ENCODE measurements at places on chromosomes 3 and 15.

GRCh38 chr3:159473206-159473605 lies 515.4 kb upstream of the IL12A start:
- DNase-seq = no peak

- DNase-seq = no peak
These were observed 302.5 kb downstream of the ZNF621 start for GRCh38 chr3:40827226-40827625.

- no peak for DNase-seq
These were observed 8.5 kb downstream of the CDCP1 start for GRCh38 chr3:45137656-45138181.

DNA sequence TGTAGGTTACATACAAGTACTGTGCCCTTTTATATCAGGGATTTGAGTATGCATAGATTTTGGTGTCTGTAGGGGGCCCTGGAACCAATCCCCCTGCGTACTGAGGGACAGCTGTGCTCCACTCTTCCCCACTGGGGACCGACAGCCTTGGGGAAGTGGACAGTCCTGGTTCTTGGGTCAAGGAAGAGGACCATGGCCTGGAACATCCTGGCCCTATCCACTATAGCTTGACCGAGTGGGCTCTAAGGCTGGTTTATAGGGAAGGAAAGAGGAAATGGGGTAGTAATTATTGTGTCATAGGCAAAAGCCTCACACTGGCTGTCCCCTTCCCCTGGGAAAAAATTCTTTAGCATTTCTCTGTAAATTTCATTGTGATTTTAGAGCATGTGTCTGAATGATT lies 49.5 kb downstream of the CRTC3 start:
- no peak for DNase-seq

DNA sequence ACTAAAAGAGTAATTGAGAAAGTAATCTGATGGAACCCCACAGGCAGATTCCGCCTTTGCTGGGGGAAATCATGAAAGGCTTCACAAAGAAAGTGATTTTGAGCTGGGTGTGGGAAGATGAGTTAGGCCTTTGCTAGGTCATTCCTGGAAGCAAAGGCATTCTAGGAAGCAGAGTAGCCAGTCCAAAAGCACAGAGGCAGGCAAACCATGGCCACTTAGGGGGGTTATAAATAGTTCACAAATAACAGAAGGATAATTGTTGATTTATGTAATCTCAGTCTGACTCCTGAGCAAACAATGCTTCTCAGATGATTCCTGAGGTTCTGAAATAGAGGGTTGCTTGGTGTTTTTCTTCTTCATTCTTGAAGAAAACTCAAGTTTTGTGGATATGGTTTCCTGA lies 576.3 kb downstream of the NTRK3 start:
- no peak for DNase-seq

DNA sequence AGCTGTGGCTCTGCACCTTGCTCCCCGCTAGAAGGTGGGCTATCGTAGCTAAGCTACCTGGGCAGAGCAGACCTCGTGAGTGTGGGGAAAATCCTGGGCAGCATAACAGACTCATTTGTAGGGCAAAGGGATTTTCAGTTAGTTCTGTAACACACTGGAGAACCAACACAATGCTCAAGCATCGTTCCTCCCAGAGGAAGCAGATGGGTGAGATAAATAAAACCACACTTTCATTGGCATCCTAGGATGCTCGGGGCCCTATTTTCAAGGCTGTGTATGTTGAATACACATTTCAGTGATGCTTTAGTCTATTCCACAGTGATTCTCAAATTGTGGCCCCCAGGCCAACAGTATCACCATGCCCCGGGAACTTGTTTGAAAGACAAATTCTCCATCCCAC lies 20.0 kb downstream of the LIPC start:
- no peak for DNase-seq

- no peak for DNase-seq
These were observed 9.7 kb upstream of the ARID3B start for GRCh38 chr15:74531144-74531811.

DNA sequence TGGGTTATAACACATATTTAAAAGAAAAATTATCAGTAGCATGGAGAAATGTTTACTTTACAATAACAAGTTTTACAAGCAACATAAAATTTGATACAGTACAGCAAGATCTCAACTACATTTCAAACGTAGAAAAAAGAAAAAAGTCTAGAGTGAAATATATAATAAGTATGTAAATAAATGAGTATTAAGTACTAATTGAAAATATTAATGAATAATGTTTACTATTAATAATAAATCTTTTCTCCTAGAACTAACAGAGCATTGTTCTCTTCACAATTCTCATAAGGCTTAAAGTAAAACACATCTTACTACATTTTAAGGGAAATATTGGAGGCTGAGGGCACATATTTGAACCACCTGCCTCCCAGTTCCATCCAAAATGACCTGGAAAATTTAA lies 72.1 kb downstream of the TMEM212 start:
- no peak for DNase-seq

GRCh38 chr15:96274698-96275097 lies 55.8 kb upstream of the NR2F2 start:
- DNase-seq = no peak

- DNase-seq = no peak
These were observed 6.6 kb upstream of the CCNL1 start for GRCh38 chr3:157166561-157166960.

GRCh38 chr3:161576311-161576710 lies 79.7 kb downstream of the OTOL1 start:
- no peak for DNase-seq

DNA sequence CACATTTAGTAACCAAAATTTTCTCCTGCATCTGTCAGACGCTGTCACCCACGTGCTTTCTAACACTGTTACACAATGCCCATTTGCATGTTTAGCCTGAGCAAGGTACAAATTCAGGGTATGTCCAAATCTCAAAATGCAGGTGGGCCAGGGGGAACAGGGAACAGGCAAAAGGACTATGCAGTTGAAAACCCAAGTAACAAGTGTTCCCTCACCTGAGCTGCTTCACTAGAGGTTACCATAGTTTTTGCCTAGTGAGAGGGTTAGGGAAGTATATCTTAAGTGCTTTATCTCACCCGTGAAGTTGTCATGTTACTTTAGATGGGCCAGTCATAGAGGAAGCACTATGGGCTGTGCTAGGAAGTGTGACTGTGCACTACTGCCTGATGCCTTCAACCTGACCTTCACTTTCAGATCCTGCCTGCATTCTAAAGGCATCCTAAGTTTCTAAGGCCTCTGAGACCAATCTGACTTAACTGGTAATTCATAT lies 6.0 kb upstream of the TMEM87A start:
- no peak for DNase-seq

DNA sequence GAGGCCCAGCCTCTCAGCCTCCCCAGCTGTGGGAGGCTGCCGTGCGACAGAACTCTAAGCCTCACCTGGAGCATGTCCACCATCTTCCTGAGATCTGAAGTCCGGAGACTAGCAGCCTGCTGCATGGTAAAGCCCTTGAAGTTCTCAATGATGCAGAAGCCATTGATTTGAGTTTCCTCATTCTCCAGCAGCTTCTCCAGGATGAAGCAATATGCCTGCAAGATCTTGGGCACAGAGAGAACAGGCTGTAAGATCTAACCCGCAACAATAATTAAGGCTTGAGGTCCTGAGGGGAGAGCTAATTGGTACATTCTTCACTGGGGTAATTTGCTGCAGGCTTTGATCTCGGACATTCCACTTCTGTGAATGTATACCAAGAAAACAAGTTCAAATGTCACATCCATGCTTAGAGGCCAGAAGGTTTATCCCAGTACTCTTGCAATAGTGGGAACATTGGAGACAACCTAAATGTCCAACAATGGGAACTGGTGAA lies 9.7 kb downstream of the RLBP1 start:
- no peak for DNase-seq

DNA sequence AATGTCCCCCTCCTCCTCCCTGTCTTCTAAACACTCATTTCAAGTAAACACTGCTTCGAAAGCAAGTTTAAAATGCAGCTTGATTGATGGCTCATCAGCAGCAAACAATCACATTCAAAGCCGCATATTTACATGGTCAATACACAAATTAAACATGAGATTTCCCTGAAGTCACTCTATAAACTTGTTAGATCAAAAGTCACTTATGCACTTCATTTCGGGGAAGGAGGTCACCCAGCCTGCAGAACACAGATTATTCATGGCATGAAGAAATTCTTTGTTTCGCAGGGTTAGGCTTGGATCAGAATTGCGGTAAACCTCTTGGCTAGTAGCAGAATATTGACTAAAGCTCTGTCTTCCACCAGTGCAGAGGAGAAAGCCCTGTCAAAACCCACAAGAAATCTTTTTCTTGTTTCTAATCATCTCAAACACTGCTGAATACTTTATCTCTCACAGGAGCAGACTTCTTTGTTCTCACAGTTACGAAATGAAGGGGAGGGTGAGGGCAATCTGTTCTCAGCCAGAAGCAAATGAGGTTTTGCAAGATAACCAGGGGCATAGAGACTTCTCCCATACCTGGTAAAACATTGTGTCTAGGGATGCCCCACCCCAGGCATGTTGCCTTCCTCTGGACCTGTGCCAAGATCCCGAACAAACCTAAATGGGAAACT lies 133.3 kb upstream of the CHL1 start:
- DNase-seq = no peak

GRCh38 chr3:120569222-120570057 lies 26.7 kb upstream of the NDUFB4 start:
- DNase-seq = no peak

DNA sequence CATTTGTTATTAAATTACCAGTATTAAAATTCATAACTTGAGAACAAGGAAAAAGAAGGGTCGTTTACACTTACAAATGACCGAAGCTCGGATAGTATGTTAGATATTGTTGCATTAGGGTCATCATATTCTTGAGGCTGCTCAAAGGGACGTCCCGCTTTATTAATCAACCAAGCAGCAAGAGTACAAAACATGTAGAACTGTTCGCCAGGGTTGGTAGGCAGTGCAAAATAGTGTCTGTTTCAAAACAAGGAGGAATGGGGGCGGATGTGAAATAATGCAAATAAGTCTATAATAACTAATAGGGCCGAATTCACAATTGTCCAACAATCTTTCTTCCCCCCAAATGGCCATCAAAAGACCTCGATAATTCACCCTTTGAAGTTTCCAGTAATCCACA lies 2.9 kb downstream of the IFT57 start:
- no peak for DNase-seq

DNA sequence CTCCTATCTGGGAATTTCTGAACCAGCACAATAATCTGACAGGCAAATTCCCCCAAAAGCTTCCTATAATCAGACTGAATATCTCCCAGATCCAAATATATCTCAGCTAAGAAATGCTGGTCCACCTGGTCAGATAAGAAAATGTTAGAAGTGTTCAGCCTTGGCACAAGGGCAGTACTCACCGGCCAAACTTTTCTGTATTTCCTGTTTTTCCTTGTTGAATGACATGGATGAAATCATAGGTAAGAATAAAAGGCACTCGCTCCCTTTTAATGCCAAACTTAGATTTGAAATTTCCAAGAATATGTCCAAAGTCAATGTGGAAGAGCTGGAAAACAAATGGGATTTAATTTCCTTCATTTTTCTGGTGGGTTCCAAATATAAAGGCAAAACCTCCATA lies 48.9 kb downstream of the FAIM start:
- DNase-seq = no peak

GRCh38 chr3:156705761-156706616 lies 31.6 kb downstream of the TIPARP start:
- DNase-seq = no peak

DNA sequence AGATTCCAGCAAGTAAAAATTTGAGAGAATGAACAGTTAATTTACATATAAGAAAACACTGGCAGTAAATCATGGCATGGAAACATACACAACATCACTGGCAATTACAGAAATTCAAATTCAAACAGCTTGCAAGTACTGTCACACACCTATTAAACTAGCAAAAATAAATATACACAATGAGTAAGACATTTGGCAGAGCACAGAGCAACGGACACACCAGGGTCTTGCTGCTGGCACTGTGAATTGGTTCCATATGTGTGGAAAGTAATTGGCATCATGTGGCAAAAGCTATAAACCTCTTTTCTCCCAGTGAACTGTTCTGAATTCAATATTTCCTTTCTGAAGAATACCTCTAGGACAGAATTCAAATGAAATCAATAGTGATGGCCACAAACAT lies 78.3 kb downstream of the LRRK1 start:
- no peak for DNase-seq

- no peak for DNase-seq
These were observed 281.6 kb downstream of the MBNL1 start for GRCh38 chr3:152550284-152550683.

DNA sequence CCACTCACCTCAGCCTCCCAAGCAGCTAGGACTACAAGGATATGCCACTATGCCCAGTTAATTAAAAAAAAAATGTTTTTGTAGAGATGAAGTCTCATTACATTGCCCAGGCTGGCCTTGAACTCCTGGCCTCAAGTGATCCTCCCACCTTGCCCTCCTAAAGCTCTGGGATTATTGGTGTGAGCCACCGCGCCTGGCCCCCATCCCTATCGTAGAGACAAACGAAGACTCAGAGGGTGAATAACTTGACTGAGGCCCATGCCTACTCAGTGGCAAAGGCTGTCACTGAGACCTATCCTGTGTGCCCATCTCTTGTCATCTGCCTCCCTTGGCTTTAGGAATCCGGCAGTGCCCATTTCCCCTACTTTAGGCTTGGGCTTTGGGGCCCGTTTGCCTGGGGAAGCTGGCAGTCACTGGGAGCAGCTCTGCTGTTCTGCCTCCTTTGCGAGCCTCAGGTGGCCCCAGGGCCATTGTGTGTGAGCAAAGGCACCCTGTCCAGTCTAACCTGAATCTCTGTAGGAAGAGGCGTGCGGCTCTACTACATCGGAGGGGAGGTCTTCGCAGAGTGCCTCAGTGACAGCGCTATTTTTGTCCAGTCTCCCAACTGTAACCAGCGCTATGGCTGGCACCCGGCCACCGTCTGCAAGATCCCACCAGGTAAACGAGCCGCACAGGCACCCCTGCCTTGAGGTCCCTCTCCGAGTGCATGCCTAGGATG lies 70.1 kb downstream of the AAGAB start:
- DNase-seq = no peak

GRCh38 chr3:25944329-25944728 lies 154.4 kb downstream of the OXSM start:
- no peak for DNase-seq

DNA sequence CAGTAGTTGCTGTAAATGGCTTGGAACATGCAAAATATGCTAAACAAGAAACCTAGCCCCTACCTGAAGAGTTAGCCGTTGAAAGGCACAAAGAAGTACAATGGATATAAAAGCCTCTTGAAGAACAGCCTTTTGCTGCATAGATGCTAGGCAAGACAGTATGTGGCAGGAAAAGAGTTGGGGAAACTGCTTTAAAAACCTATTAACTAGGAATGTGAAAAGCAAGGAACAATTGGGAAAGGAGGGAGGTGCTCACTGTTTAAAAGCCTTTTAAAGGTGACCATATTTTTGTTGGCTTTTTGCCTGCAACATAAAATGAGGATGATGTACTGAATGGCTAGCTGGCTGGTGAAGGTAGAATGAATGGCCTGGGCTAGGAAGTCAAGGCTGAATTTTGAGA lies 24.5 kb upstream of the SOX2 start:
- no peak for DNase-seq
